ENCODE measurements at places on chromosomes 2 and 18. TPM values are rescaled to one million over a fixed set of nuclear protein-coding genes. Genes with fewer than 3 reads are reported as not detected.

DNA sequence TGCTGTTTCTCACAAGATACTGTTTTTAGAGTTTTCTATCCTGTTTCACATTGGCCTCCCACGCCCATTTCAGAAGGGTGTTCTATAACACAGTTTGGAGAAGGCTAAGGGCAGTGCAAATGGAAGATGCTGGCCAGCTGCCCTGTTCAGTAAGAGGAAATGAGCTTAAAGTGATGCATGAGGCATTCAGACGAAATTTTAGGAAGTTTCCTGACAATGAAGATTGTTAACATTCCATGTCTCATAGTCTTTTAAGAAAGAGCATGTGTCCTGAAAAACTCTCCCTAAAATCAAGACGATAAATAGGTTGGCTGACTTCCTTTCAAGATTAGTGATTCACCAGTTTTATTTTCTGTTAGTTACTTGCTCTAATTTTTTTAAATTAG lies 484.2 kb upstream of the NRP2 start:
- no peak overlapping the region for H3K27ac ChIP-seq
- peak; percentile 88 for DNase-seq
- H3K36me3 ChIP-seq: peaks cover 3% of the 10 kb centered on the region

- H3K4me3 ChIP-seq: no peak overlapping the region
- H3K36me3 ChIP-seq: no peaks in the 10 kb centered on the region
- DNase-seq: peak; percentile 53
- no peaks in the 10 kb centered on the region for H3K27me3 ChIP-seq
These were observed 124.2 kb upstream of the ARHGAP28 start for GRCh38 chr18:6605115-6605869.

DNA sequence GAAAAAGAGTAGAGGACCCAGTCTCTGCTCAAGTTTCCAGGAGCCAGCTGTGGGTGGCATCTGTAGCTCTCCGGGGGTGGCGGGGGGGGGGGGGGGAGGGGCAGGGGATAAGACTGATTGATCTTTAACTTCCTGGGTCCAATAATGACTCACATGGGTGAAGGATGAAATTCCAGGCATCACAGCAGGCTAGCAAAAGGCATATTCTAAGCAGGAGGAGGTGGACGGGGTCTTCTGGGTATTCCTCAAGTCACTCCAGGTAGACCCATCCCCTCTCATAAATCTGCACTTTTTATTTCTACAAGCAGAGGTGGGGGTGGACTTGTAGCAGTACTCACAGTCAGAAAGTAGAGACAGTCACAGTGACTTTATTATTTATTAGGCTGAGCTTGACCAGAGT lies 85.5 kb upstream of the TMEM247 start:
- peaks cover 1% of the 10 kb centered on the region for H3K36me3 ChIP-seq
- DNase-seq: no peak
- H3K4me3 ChIP-seq: no peak overlapping the region
- H3K27ac ChIP-seq: no peak overlapping the region

GRCh38 chr2:226303707-226304106 lies 495.9 kb downstream of the IRS1 start:
- no peaks in the 10 kb centered on the region for H3K36me3 ChIP-seq
- H3K4me1 ChIP-seq: no peaks in the 10 kb centered on the region
- no peak overlapping the region for H3K4me3 ChIP-seq
- no peaks in the 10 kb centered on the region for H3K27me3 ChIP-seq
- H3K27ac ChIP-seq: no peak overlapping the region

GAD1 gene
- total RNA-seq: not detected

BCL11A gene
- total RNA-seq: 1.7 TPM

CFC1 gene
- not detected for total RNA-seq

KYNU gene
- total RNA-seq: 2.9 TPM
